ENCODE measurements at places on chromosomes 3 and 15.

DNA sequence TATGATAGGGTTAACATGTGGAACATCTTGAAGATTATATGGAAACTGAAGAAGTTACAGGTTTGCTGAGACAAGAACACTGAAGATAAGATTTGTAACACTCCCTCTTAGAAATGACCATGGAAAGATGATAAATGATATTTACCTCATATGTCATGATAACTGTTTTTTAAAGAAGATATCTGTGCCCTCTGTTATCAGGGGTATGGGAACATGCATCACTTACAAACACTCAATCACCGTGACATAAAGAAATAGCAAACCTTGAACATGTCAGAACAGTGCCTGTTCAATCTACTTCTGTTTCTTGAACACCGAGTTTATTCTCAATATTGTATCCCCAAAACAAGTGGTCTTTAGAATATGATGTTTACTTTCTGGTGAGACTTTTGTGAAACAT is 149.4 kb downstream of the ROBO2 start:
- no peak for DNase-seq

- no peak for DNase-seq
Measured at GRCh38 chr15:65399001-65399706, 21.4 kb upstream of the IGDCC3 start.

DNA sequence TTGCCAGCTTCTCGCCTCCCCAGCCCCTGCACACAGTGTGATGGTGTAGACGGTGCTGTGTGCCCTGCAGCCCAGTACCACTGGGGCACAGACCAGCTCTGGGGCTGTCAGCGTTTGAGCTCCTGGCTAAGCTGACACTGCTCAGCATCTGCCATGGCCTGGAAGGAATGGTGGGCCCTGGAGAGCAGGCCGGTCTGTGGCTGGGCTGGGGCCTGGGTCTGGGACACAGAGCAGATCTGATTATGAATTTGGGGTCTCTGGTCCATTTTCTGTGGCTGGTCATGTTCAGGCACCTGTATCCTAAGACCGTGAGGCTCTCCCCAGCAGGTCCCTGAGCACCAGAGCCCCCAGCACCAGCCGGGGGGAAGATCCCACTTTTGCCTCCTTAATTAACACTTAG is 34.7 kb downstream of the HCN4 start:
- DNase-seq, result no peak

DNA sequence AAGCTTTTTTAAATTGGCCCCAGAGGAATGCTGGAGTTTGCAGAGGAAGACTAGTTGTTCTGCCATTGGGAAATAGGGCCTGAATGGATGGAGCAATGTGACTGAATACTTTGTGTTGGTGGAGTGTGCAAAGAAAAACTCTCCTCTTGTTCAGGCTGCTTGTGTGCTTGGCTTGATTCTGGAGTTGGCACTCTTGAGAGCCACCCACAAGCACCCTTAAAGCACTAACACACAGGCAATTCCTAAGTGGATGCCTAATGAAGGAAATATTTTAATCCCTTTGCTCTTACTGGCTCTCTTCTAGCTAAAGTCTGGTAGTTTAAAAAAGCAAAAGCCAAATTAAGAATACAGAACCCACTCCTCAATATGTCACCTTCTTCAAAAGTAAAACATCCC is 304.4 kb upstream of the C2CD4B start:
- DNase-seq, result no peak

DNA sequence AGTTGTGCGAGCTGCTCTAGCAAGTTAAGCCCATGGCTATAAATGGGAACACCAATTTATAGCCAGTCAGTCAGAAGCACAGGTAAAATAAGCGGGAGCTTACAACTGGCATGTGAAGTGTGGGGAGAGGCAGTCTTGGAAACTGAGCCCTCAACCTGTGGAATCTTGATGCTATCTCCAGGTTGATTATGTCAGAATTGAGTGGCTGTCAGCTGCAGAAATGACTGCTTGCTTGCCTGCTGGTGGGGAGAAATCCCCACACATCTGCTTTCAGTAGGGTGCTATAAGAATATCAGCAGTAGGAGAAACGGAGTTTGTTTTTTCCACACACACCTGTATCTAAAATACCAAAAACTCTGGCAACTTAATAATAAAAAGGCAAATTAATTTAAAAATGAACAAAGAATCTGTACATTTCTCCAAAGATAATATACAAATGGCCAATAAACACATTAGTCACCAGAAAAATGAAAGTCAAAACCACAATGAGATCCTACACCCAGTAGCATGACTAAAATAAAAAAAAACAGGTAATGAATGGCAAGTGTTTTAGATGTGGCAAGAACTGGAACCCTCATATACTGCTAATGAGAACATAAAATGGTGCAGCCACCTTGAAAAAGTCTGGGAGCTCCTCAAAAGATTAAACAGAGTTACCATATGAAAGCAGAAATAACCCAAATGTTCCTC is 26.0 kb upstream of the MAP4 start:
- no peak for DNase-seq

GRCh38 chr3:88189361-88189810 is 39.6 kb downstream of the C3orf38 start:
- DNase-seq, result no peak

GRCh38 chr3:70808881-70809280 is 496.4 kb upstream of the MDFIC2 start:
- no peak for DNase-seq

GRCh38 chr3:87706176-87706575 is 352.6 kb downstream of the CGGBP1 start:
- no peak for DNase-seq

- DNase-seq, result no peak
Measured at GRCh38 chr15:40010686-40011085, 28.3 kb downstream of the SRP14 start.

GRCh38 chr15:39666677-39667076 is 85.8 kb downstream of the THBS1 start:
- DNase-seq, result no peak

DNA sequence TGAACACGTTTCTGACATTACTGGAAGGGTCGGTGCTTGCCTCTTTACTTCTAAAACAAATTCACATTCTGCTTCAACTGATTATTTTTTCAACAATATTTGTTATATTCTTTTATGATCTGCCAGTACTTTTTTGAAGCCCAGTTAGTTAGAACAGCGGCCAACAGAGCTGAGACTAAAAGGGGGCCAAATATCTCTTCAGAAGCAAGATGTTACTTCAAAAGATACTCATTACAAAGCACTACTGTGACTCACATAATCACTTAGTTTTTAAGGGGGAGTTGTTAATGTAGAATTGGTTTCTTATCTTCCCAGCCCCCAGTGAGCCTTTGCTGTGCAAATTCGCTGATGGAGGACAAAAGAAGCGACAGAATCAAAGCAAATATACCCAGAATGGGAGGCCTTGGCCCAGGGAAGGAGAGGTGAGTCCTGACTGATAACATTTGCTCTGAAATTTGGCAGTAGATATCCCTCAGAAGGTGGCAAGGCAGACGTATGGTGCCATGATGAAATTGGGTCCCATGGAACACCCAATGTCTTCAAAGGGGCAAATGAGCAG is 587.8 kb downstream of the RBMS3 start:
- no peak for DNase-seq

GRCh38 chr3:45204136-45204535 is 22.0 kb downstream of the TMEM158 start:
- no peak for DNase-seq

DNA sequence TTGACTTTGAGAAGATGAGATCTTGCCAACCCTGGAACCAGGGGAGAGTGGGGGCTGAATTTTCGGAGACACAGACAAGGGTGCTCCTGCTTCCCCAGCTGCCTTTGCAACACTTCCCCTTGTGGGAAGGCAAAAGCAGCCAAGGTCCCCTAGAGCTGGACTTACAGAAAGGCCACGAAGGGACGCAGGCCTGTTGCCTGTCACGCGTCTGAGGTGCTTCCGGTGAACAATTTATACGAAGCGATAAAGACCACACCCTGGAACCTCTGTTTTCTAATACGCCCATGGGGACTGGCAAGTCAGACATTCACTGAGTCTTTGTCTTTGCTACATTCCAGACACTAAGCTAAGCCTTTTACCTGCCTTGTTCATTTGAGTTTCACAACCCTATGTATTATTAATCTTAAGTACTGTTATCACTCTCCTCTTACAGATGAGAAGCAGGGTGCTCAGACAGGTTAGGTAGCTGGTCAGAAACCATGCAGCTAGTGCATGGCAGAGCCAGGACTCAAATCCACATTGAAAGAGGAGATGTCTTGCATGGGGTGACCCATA is 13.2 kb downstream of the MEGF11 start:
- no peak for DNase-seq

- DNase-seq, result no peak
Measured at GRCh38 chr3:53194210-53195065, 33.4 kb downstream of the PRKCD start.

- DNase-seq, result no peak
Measured at GRCh38 chr3:133627789-133628188, 34.0 kb downstream of the TOPBP1 start.

DNA sequence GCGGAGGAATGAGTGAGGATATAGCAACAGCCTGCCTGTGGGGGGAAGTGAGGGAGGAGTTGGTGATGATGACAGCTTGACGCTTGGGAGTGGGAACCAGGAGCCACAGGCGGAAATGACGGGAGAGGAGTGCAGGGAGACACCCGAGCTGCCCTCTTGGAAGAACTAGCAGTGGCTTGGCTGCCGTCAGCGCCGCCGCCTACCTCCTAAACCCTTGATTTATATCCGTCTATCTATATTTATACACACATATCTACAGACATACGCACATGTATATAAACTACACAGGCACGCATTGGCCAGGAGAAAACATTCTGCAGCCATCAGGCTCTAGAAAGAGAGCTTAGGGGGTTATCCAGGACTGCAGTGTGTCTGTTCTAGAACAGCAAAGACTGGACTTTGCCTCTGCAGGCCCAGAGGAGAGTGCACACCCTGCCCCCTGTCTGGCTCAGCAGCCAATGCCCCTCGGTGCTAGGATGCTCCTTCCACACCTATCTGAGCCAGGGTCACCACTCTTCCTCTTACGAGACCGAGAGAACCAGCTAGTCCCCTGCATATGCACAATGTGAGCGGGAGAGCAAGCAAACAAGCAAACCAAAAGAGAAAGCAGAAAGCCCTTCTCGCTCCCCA is 45.3 kb upstream of the MAGEF1 start:
- no peak for DNase-seq

- DNase-seq, result peak; percentile 17
Measured at GRCh38 chr15:50790778-50791453, 25.4 kb upstream of the SPPL2A start.

- DNase-seq, result no peak
Measured at GRCh38 chr3:153928851-153929250, 192.3 kb upstream of the ARHGEF26 start.

DNA sequence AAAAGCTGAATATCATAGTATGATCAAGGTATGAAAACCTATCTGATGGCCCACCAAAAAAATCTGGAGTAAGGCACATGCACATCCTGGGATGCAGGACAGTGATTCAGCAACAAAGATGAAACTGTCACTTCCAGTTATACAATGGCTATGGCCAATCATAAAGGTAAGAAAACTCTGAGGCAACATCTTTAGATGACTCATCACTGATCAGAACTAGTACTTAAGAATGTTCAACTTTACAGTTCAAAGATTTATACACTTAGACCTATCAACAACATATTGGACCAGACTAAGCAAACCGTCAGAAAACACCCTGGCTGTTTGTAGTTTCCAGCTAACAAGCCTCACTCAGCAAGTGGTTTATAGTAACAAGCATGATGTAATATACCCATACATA is 21.3 kb upstream of the PLCH1 start:
- DNase-seq, result no peak

Measured in activated CD8-positive, alpha-beta memory T cell treated with anti-CD3 and anti-CD28 coated beads, Interleukin-2, amount 50 U/mL, for 48 hours (primary cell).